Bladder microvascular endothelial cell (primary cell): ENCODE measurements at places on chromosomes 4 and X. TPM values are rescaled to one million over a fixed set of nuclear protein-coding genes. Genes with fewer than 3 reads are reported as not detected.

The GABRE gene
- 2.4 and 65.3 TPM in 2 replicates for total RNA-seq

The MAP7D3 gene
- 13.1 and 26.9 TPM in 2 replicates for total RNA-seq

The NAA11 gene
- not detected in 2 replicates for total RNA-seq

The RENBP gene
- 16.5 and 28.8 TPM in 2 replicates for total RNA-seq
